Purkinje cell (primary cell): ENCODE measurements at places on chromosomes 16 and 17. TPM values are rescaled to one million over a fixed set of nuclear protein-coding genes. Genes with fewer than 3 reads are reported as not detected.

Gene NQO1
- polyA plus RNA-seq = 5.2 and 13.0 TPM in 2 replicates

Gene UQCRC2
- 360 and 429 TPM in 2 replicates for polyA plus RNA-seq

Gene CYLD
- 9.6 and 16.8 TPM in 2 replicates for polyA plus RNA-seq

Gene SMIM36
- polyA plus RNA-seq = not detected in 2 replicates

Gene FAM171A2
- polyA plus RNA-seq = 0.27 and 0.59 TPM in 2 replicates

Gene SECTM1
- polyA plus RNA-seq = not detected in 2 replicates

Gene TLCD3B
- 0.71 TPM in 1 of 2 replicates, not detected in the other for polyA plus RNA-seq

Gene ZPBP2
- not detected in 2 replicates for polyA plus RNA-seq

Gene FBXO39
- polyA plus RNA-seq = not detected in 2 replicates

Gene PRR11
- polyA plus RNA-seq = 0.20 and 0.28 TPM in 2 replicates

Gene UMOD
- polyA plus RNA-seq = not detected in 2 replicates

Gene ALOX15B
- not detected in 2 replicates for polyA plus RNA-seq

Gene PLLP
- 0.55 and 1.4 TPM in 2 replicates for polyA plus RNA-seq

Gene DDX52
- polyA plus RNA-seq = 23.0 and 27.5 TPM in 2 replicates

Gene KRTAP3-2
- not detected in 2 replicates for polyA plus RNA-seq

Gene KRT25
- 0.52 and 3.2 TPM in 2 replicates for polyA plus RNA-seq

Gene ATP2A3
- polyA plus RNA-seq = 54.6 and 88.7 TPM in 2 replicates

Gene MRTFB
- polyA plus RNA-seq = 22.2 and 35.1 TPM in 2 replicates

Gene DLX4
- polyA plus RNA-seq = not detected in 2 replicates

Gene SLFN14
- polyA plus RNA-seq = not detected in 2 replicates

Gene PIGW
- 2.1 and 3.3 TPM in 2 replicates for polyA plus RNA-seq

Gene ACAP1
- polyA plus RNA-seq = 4.1 and 5.8 TPM in 2 replicates

Gene MAPT
- 8.8 and 20.1 TPM in 2 replicates for polyA plus RNA-seq

Gene TTC19
- 64.5 and 76.4 TPM in 2 replicates for polyA plus RNA-seq

Gene KCNJ18
- not detected in 2 replicates for polyA plus RNA-seq

Gene KRT34
- polyA plus RNA-seq = not detected in 2 replicates

Gene TBC1D3C
- not detected in 2 replicates for polyA plus RNA-seq

Gene CACNG4
- polyA plus RNA-seq = 0.18 and 0.27 TPM in 2 replicates

Gene OTOA
- 0.38 TPM in 1 of 2 replicates, not detected in the other for polyA plus RNA-seq

Gene CHRNE
- not detected in 2 replicates for polyA plus RNA-seq

Gene ZNF385C
- 42.1 and 57.2 TPM in 2 replicates for polyA plus RNA-seq

Gene PRR14
- 1.2 and 12.7 TPM in 2 replicates for polyA plus RNA-seq
